Esophagus mucosa (tissue), 1 donor: ENCODE measurements at places on chromosomes 3 and 15.

- ATAC-seq: no peak
These were observed 104.0 kb downstream of the VGLL4 start for GRCh38 chr3:11539677-11540076.

DNA sequence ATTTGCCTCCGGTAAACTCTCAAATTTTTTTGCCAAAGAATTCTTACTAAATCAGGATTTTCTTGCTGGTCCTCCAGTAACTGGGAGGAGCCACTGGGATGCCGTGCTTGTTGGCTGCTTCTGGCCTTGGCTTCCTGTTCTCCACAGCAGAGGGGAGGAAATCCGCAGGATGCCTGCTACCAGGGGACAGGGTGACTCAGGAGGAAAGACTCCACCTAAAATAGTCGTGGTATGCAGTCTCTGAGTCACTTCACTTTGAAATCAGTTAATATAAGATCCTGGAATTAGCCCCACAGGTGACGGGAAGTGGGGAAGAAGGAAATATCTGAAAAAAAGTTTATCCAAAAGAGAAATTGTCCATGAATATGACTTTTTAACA, 6.5 kb upstream of the TM4SF18 start:
- peak; percentile 96 for ATAC-seq

GRCh38 chr3:188295876-188296275, 141.9 kb downstream of the LPP start:
- no peak for ATAC-seq

DNA sequence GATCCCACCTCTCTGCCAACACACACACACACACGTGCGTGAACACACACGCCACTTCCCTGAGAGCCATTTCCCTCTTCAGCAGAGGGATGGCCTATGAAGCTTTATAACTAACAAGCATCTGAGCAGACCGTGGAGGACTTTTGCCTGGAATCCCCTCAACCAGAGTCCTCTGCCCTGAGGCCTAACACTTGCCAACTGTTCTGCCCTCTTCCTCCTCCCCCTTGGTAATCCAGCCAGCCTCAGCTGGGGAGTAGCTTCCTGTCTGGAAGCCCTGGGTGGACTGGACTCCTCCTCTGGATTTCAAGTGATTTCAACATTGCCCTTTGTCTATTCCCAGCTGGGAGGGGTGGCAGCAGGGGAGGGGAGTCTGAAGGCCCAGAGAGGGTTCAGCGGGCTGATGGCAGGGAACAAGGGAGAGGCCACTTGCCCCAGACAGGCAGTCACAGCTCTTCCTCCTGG, 68.4 kb upstream of the HACD2 start:
- ATAC-seq: peak; percentile 22

- ATAC-seq: no peak
These were observed 672.3 kb downstream of the CADM2 start for GRCh38 chr3:85631070-85631469.

- peak; percentile 46 for ATAC-seq
These were observed 35.4 kb downstream of the PSTPIP1 start for GRCh38 chr15:77030048-77030927.

DNA sequence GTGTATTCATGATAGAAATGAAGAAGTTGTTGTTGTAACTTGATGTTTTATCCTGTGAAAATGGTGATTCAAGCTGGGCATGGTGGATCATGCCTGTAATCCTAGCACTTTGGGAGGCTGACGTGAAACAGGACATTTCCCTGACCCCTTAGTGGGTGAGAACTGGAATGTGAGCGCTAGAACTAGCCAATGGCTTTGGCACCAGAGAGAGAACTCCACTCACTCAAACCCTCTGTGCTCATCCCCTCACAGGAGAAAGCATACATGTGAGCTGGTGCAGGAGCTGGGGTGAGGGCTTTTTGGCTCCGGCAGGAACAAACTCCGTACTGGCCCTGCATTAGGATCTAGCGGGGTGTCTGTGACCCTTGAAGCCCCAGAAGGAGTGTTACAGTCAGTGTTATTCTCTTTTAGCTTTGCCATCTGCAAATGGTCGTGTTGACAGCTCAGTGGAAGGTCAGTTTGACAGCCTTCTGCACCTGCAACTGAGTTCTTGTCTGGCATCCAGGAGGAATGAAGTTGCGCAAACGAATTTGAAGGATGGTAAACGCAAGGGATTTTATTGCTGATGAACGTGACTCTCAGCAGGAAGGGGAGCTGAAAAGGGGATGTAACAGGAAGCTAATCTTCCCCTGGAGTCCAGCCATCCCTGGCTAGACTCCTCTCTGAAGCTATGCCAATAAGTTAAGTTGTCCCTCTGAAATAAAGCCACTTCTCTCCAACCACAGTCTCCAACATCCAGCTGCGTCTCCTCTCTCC, 1016.6 kb upstream of the CADM2 start:
- no peak for ATAC-seq

DNA sequence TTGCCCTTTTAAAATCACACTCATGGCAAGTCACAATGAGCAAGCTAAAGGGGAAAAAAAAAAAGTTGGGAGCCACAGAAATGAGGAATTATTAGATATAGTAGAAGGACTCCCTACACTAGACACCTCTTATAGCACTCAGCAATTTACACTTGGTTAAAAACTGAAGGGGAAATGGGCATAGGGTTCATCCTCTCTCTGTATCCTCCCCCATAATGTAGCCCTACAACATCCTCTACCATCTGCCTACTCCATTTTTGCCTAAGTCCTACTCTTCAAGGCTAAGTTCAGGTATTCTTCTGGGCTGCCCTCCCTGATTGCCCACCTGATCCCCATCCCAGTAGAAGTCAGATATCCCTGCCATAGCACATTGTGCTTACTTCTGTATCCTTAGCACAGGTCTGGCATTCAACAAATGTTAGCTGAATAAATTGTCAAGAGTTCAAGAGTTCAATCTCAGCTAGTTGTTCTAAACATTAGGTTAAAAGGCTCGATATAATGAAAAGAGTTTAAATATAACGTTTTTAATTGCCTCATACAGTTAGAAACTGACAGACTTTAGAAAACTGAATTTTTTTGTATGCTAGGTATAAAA, 14.5 kb downstream of the SETD2 start:
- no peak for ATAC-seq

- ATAC-seq: no peak
These were observed 161.6 kb downstream of the LPP start for GRCh38 chr3:188315553-188315952.
